ENCODE measurements at places on chromosomes 11 and 22.

DNA sequence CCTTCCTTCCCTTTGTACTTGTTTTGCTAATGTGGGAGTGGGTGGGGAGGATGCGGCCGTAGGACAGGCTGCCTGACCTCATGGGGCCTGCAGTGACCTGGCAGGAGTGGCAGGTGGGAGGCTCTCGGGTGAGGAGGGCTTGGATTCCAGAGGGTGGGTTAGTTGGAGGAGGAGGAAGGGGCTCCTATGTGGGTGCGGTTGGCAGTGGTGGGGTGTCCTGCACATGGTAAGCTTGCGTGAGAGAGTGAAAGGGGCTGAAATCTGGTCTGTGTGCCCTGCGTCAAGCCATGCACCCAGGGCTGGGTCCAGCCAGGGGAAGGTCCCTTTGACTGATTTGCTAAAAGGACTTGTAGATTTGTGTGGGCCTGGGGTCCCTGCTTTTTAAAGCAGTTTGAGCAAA is 90.7 kb upstream of the OR4B1 start:
- H3K27ac ChIP-seq, result no peak overlapping the region
- DNase-seq, result no peak
- H3K4me1 ChIP-seq, result no peaks in the 10 kb centered on the region
- no peaks in the 10 kb centered on the region for H3K27me3 ChIP-seq
- peaks cover 25% of the 10 kb centered on the region for H3K36me3 ChIP-seq

DNA sequence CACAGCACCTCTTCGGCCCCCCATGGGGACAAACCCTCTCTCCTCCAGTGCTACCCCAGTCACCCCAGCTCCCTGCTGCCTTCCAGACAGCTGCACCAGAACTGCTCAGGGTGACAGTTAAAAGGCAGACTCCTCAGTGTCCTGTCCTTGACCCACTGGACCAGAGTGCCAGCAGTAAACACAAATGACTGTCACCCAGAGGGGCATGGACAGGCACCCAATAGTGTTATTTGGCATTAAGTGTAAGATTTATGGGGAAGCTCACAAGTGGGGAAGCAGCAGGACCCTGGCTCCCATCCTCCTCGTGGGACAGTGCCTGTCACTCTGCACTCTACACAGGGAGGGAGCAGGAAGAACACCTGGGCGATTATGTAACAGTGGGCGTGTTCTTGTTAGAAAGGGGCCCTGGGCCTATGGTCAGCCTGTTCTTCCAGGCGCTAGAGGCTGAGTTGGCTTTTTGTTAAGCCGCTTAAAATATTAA is 5.0 kb downstream of the RPS19BP1 start:
- no peak overlapping the region for H3K4me3 ChIP-seq
- H3K27me3 ChIP-seq, result no peaks in the 10 kb centered on the region

GRCh38 chr11:128806506-128807261 is 60.4 kb downstream of the KCNJ1 start:
- DNase-seq, result no peak
- no peaks in the 10 kb centered on the region for H3K27me3 ChIP-seq
- no peaks in the 10 kb centered on the region for H3K36me3 ChIP-seq
- no peak overlapping the region for H3K27ac ChIP-seq

- peaks cover 48% of the 10 kb centered on the region for H3K4me1 ChIP-seq
- H3K4me3 ChIP-seq, result peak overlapping the region; percentile 71
- peaks cover 21% of the 10 kb centered on the region for H3K36me3 ChIP-seq
- H3K27ac ChIP-seq, result peak overlapping the region; percentile 93
- H3K27me3 ChIP-seq, result no peaks in the 10 kb centered on the region
These were observed 571 bp downstream of the C11orf24 start for GRCh38 chr11:68271023-68271780.

GRCh38 chr22:26648011-26648497 is 9.3 kb upstream of the MIAT start:
- H3K4me1 ChIP-seq, result no peaks in the 10 kb centered on the region
- no peak overlapping the region for H3K4me3 ChIP-seq
- no peaks in the 10 kb centered on the region for H3K36me3 ChIP-seq
- no peaks in the 10 kb centered on the region for H3K27me3 ChIP-seq
- peak; percentile 26 for DNase-seq

DNA sequence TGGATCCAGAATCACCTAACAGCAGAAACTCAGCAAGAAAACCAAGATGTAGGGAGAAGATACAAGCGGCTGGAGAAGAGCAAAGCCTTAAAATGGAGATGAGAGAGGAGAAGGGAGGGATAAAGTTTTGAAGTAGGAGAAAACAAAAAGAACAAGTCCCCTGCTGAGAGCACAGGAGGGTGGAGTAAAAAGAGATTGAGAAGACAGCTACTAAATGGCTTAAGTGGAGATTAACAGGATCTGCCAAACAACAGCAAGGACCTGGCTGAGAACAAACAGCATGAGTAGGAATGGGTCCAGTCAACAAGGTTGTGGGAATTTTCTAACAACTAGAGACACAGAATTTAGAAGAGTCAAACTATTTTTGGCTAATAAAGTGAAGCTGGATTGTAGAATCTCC is 18.1 kb downstream of the BTG4 start:
- H3K27ac ChIP-seq, result no peak overlapping the region
- no peaks in the 10 kb centered on the region for H3K4me1 ChIP-seq
- no peak for DNase-seq
- H3K36me3 ChIP-seq, result no peaks in the 10 kb centered on the region

GRCh38 chr11:8593455-8593854 is 573 bp downstream of the STK33 start:
- no peaks in the 10 kb centered on the region for H3K4me1 ChIP-seq
- DNase-seq, result no peak
- H3K4me3 ChIP-seq, result peak overlapping the region; percentile 12
- H3K27ac ChIP-seq, result no peak overlapping the region
- peaks cover 6% of the 10 kb centered on the region for H3K27me3 ChIP-seq

GRCh38 chr11:44517541-44517940 is 47.9 kb upstream of the CD82 start:
- no peak overlapping the region for H3K27ac ChIP-seq
- H3K4me3 ChIP-seq, result no peak overlapping the region
- DNase-seq, result no peak
- H3K36me3 ChIP-seq, result no peaks in the 10 kb centered on the region

- no peaks in the 10 kb centered on the region for H3K4me1 ChIP-seq
- H3K4me3 ChIP-seq, result no peak overlapping the region
- H3K27me3 ChIP-seq, result no peaks in the 10 kb centered on the region
These were observed 11.6 kb upstream of the RTCB start for GRCh38 chr22:32423664-32424063.
